ENCODE measurements at places on chromosomes 2 and 18.

DNA sequence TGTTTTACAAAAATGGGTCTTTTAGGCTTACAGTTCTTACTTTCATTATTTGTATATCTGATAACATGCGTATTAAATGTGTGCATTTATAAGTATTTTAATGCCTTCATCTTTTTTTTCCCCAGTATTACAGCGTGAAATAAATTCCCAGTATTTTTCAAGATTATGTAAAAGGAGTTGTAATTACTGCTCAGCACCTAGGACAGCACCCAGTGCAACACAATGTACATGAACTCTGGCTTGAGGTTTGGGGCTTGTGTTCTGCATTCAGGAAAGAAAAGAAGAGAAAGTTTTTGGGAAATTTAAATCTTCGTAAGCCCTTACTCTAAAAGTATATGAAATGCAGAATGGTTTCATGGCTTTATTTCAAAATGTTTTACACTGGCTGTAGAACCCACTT, 16.7 kb downstream of the ZNF638 start:
- DNase-seq = no peak

- peak; percentile 85 for DNase-seq
Observed at GRCh38 chr2:111116843-111117597, 3.7 kb upstream of the BCL2L11 start.

DNA sequence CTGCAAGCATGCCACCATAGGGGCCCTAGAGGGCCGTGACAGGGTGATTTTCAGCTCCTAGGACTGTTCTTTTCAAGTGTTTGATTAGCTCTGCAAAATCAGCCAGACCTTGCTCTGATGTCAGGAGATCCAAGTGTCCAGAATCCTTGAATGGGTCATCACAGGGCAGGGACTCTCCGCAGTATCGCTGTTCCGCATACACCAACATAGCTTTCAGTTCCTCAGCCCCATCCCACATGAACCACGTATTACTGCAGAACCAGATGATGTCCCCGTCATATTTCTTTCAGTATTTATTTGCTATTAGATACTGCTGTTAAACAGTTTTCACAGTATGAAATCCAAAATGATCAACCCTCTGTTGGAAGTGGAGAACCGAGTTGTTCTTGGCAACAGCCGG, 46.6 kb upstream of the RFX8 start:
- DNase-seq = no peak

DNA sequence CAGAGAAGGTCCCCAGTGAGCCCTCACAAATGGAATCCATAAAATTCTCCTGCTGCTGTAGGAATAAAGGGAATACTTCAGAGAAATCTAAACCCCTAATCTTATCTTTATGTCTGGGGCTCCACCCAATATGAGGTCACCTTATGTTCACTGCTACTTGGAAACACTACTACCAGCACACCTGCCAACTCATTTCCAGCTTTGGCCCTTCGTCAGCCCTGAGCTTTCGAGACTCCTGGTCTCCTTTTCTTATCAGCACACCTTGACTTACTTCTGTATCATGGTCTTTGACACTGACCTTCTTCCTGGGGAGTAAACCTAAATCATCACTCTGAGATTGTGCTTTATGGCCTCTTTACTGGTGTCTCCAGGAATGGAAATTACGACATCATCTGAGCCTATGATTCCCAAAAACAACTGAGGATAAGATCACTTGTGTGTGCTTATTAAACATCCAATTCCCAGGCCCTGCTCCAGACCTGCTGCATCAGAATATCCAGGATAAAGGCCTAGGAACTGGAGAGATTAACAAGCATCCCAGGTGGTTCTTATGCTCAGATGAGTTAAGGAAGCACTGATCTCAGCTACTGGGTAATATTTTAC, 22.2 kb upstream of the ASNSD1 start:
- peak; percentile 42 for DNase-seq

DNA sequence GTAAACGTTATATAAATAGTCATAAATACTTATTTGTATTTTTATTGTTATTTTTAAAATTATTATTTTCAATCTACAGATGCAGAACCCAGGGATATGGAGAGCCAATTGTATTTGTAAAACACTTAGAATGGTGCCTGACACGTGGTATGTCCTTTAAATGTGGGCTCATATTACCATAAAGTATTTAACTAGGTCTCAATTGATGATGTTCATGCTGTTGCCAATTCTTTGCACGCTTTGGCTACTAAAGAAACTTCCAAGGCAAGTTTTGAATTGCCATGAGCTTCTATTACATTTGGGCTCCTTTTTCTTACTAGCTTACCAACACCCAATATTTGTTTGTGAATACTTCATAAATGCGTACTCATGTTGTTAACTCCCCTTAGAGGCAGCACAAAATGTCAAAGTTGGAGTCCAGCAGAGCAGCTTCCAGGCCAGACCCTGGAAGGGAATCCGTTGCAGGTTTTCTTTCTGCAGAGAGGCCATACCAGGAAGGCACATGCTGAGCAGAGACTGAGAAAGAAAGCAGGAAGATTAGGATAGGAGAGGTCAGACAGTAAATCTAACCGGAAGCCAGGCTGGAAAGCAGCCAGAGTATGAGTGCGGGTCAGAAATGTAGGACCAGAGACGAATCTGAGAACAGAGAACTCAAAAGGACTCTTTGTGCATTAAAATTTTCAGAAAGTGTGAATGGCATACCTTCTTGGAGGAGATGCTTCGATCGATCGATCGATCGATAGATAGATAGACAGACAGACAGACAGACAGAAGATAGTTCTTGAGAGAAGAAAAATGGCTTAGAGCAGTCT, 4.2 kb upstream of the NOSTRIN start:
- peak; percentile 67 for DNase-seq

- DNase-seq = no peak
Observed at GRCh38 chr2:222545823-222546795, 109.8 kb downstream of the FARSB start.

- no peak for DNase-seq
Observed at GRCh38 chr2:5696945-5697521, 4.8 kb downstream of the SOX11 start.

DNA sequence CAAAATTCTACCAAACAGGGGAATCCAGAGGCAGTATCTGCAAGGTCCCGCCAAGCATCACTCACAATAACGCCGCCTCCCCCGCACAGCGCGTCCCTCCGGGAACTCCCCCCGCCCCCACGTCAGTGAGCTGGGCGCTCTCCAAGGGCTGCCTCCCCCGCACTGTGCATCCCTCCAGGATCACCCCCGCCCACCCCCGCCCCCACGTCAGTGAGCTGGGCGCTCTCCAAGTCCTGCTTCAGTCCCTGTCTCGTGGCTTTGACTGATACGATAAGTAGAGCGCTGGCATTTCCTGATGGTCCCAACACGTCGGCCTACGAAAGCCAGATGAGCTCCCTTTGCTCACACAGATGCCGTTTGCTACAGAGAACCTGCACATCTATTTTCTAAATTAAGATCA, 130.7 kb upstream of the TPO start:
- no peak for DNase-seq

DNA sequence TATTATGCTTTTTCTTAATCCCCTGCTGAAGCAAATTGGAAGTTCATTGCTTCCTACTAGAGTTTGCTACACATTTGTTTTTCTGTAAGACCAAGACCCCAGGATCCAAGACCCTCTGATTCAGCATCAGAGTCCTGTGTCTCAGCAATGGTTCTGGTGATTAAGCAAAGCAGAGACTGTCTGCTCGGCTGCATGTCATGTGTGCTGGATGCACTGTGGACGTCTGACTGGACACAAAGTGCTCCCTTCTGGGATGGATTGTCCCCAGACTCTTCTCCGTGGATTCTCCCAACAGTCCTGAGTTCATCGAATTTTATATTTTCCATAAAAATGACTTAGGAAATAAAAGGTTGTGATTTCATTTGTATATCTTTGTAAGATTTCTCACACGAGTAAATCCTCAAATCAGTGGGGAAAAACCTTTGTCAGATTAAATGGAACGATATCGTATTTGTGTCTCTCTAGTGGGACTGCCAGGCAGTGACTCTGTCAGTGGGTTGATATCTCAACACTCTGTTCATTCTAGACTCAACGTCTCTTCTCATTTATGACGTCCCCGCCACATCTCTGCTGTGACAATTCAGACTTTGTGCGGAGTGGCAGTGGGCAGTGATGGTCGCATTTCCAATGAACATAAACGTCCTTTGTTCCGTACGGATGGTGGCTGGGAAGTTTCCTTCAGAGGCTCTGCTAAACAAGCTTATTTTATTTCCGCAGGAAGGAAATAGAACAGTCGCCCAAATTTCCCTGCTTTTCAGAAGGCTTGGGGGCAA, 58.6 kb downstream of the NCAPH start:
- no peak for DNase-seq

- no peak for DNase-seq
Observed at GRCh38 chr2:111945444-111946293, 47.3 kb downstream of the MERTK start.

Measured in transverse colon (tissue), 4 donors.